NCI-H2171 treated with DMSO at 0.1 percent for 48 hours (cell line): ENCODE measurements at places on chromosomes 3 and 15.

GRCh38 chr3:4533489-4534443, 40.6 kb downstream of the ITPR1 start:
- peak; percentile 28 for DNase-seq

DNA sequence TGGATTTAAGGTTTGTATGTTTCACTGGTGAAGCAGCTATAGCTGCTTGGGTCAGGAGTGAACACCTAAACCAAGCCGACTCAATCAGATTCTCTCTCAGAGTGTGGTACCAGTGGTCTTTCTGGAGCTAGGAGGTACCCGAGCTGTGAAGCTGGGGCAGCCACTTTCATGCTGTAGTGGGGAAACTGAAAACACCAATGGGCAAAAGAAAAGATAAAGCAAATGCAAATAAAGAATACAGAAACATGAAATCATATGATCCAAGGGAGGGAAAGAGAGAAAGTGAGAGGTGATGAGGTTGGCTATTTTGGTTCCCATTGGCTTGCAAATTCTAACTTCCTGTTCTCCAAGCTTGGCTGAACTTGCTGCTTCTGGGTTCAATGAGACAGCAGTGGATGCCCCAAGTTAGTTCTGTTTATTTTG, 212.3 kb upstream of the CFAP20DC start:
- no peak for DNase-seq

DNA sequence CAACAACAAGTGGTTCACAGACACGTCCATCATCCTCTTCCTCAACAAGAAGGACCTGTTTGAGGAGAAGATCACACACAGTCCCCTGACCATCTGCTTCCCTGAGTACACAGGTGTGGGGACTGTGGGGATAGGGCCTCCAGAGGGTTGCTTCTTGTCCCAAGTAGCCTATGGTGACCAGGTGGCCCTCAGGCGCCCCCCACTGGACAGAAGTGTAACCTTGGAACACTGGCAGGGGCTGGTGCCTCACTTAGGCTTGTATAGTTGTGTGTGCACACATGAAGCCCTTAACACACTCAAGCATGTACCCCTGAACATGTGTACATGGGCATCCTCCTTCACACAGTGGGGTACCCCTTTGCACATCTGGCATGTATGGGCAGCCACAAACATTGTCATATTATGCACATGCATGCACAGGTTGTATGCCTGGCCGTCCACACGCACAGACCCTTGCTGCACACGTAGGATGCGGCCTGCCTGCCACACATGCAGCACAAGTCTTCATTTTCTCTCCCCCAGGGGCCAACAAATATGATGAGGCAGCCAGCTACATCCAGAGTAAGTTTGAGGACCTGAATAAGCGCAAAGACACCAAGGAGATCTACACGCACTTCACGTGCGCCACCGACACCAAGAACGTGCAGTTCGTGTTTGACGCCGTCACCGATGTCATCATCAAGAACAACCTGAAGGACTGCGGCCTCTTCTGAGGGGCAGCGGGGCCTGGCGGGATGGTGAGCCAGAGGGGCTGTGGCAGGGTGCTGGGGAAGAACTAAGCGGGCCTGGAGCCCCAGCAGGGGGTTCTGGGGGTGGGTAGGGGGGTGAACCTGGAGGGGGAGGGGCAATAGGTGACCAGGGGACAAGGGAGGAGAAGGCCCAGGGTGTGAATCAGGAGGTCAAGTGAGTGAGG, 11.7 kb upstream of the SEMA3B start:
- DNase-seq: no peak

- no peak for DNase-seq
Measured at GRCh38 chr15:64162478-64162868, 349 bp downstream of the PPIB start.

- no peak for DNase-seq
Measured at GRCh38 chr3:30642849-30643361, 36.5 kb downstream of the TGFBR2 start.

DNA sequence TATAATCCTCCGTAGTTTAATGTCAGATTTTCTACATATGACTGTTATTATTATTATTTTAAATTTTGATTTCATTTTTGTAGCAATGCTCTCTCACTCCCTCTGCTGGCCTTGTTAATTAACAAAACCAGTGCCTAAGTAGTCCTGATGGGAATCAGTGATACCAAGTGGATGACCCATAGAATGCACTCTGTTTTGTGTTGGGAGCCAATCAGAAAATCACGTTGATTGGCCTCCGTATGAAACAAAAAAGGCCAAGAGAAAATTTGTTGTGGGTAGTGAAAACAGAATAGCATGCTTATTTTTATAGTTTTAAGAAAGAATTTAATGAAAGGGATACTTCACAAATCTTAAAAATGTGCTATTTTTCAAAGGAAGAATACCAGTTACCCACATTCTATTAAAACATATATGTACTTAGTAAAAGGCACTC, 34.4 kb upstream of the MEIS2 start:
- DNase-seq: peak; percentile 19

DNA sequence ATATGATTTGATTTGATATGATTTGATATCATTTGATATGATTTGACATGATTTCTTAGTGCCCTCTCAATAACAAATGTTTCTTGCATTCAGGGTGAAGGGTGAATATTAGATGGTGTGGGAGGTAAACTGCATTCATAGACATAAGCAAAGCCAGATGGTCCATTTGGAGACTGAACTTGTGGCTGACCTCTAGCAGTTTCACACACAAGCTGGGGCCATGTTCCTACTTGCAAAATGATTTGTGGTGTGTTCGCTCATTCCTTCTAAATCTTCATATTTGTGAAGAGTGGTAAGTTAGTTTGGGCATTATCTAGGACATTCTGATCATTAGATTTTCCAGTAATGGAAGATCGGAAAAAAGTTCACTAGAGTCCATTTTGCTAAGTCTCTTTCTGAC, 40.5 kb upstream of the CCR4 start:
- no peak for DNase-seq
